ENCODE measurements at places on chromosomes 6 and 20.

DNA sequence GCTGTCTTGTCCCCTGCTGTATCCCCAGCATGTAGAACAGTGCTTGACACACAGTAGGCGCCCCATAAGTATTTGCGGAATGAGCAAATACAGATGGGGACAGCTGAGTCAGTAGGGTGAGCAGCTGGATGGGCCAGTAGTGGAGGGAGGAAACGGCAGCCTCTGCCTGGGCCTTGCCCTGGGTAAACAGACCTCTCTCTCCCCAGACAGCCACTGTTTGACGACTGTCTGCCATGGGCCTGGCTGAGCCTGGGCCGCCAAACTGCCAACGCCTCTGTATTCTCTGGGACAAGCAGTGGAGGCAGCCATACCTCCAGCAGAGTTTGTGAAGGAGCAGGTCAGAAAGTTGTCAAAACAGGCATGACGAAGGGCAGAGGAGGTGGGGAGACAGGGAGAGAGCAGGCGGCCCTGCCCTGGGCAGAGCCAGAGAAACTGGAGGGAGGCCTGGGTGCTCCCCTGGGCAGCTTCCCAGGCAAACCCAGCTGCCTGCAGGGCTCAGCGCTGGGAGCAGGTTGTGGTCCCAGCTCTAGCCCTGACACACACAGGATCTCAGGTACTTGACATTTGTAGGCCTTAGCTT, 15.2 kb downstream of the HNF4A start:
- DNase-seq: no peak

DNA sequence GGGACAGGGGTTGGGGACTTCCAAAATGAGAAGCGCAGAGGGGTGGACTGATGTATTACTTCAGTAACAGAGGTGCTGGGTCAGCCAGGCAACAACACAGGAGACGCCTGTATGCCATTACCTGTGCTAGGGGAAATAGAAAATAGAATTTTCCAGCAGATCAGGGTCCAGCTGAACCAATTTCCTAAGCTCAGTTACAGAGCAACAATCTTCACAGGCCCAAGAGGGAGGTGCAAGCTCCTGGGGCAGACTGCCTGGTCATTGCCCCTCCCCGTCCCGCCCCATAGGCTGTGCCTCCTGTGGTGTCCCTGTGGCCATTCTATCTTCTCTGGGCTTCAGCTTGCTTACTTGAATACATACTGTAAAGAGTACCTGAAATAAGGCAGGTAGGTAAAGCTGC, 3.7 kb downstream of the KCNK5 start:
- no peak for DNase-seq

GRCh38 chr20:1894471-1894950, 696 bp upstream of the SIRPA start:
- peak; percentile 45 for DNase-seq

DNA sequence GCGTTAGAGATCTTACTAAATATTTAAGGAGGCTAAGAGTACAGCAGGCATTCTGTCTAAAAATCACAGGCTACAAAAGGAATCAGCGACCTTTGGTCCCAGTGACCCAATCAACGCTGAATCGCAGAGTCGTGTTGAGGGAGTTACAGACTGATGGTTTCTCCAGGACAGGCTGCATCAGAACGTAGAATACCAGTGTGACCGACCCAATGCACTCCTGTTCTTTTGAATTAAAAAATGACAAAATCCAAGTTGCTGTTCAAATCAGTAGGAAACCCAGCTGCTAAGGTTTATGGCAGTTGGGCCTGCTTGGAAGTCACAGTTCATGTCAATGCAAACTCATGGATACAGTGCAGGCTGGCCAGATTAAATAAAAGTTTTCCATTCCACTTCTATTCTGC, 155.8 kb upstream of the AFDN start:
- no peak for DNase-seq

DNA sequence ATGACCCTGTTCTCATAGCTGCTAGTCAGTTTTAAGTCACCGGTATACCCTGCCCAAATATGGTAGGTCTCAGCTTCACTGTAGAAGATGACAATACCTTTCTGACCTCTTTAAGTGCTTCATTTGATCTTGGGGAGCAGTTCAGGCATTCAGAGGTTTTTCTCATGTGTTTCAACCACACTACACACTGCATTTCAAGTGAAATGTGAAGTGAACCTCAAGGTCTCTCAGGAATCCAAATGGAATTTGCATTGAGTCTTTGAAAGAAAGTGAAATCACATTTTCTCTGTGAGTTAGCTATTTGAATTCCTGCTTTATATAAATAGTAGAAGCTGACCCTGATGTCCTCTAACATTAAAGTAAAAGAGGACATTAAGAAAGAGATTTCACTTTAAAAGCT, 461.6 kb downstream of the ADGRB3 start:
- no peak for DNase-seq

DNA sequence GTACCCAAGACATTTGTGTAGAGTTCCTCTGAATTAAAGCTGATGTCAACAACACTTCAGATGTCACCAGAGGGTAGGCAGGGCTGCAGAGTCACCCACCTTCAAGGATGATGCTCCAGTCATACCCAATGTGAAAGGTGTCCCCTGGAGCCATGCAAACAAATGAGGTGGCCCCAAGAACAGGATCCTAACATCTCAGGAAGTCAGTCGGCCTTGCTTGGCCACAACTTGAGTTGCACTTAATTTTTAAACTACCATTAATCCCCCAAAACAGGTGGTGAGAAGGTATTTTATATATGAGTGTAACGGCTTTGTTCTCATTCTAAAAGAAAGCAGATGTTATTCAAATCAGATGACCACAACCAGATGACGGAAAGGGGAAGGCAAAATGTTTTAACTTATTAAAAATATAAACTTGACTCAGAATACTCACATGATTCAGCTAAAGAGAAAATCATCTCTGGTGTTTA, 21.1 kb upstream of the SERPINB1 start:
- DNase-seq: no peak

- DNase-seq: no peak
Measured at GRCh38 chr6:28005975-28006374, 48.9 kb downstream of the OR2B6 start.

DNA sequence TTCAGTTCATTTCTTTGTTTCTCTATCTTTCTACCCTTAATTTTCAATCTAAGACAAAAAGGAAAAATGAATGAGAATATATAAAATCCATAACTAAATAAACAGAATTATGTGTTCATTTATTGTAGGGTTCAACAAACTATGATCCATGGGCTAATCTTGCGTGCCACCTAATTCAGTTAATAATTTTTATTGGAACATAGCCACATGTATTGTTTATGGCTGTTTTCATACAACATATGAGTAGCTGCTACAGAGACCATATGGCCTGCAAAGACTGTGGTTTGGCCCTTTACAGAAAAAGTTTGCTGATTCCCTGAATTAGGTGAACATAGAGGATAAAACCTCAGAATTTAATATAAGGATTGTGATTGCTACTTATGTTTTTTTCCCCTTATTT, 21.8 kb downstream of the SENP6 start:
- no peak for DNase-seq

DNA sequence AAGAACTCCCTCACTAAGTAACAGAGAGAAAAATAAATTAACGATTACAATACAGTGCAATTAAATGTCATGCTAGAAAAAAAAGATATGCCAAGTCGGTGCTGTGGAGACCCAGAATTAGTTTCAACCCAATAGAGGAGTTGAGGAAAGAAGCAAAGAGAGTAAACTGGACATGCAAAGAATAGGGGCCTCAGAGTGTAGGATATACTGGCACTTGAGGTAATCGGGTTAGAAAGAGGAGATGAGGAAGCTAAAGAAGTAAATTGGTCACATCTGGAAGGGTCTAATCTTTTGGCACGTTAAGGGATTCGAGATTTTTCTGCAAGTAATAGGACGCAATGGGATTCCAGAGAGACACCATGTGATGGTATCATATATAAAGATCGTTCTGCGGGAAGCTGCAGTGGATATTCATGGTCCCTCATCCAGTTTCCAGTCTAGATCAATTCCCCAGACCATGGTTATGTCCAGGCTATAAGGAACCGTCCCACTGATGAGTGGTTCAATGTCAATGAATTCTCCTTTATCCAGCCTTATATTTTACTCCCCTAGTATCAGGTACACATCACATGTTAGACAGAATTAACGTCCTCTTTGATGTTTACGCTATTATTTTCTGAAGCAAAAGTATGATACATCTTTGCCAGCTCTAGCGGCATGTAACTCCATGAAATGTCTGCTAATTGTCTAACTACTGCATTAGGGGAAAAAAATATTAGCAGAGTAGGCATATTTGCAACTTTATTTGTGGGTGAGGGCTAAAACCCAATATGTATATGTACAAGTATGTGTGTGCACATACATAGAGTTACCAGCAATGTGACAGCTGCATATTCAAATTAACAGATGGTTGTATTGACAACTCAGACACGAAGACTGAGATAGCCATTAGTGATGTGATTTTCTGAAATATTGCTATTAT, 1.1 kb upstream of the TBC1D32 start:
- DNase-seq: no peak

GRCh38 chr6:88266126-88266525, 100.0 kb upstream of the CNR1 start:
- DNase-seq: no peak

DNA sequence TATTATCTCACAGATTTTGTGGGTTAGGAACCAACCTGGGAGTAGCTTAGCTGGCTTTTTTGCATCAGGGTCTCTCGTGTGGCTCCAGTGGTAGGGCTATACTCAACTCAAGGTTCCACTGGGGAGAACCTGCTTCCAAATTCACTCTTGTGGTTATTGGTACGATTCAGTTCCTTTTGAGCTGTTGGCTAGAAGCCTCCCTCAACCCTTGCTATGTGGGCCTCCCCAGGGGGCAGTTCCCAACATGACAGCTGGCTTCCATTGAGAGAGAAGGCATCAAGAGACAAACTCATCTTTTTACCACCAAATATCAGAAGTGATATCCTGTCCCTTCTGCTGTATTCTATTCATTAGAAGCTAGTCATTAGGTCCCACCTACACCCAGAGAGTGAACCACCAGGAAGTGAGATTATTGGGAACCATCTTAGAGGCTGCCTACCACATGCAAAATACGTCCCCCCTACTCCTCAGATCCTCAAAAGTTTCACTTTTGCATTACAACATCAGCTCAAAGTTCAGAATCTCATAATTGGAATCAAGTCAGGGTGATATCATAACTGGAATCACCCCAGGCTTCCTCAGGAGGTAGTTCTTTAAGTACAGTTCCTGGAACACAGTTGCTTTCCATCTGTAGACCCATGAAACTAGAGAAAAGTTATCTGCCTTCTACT, 30.9 kb downstream of the MKKS start:
- no peak for DNase-seq

DNA sequence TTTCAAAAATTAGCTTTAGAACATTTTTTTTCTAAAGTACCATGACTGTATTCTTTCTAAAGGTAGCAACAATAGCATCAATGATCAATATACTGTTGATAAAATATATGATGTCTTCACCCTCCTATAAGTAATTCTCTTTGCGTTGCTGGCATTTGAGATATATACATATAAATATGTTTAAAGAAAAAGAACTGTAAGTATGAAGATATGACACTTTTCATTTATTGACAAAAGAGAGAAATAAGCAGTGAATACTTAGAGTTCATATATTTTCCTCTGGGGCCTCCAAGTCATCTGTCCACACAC, 49.4 kb upstream of the SCGN start:
- DNase-seq: no peak
